T-helper 1 cell treated with Interleukin-12 subunit alpha and Interleukin-12 subunit beta and Interleukin-4 antibody, amounts not matched to agents 30 ng/mL and 1 ng/mL, for 36 hours (primary cell): ENCODE measurements at places on chromosomes 1 and 21. TPM values are rescaled to one million over a fixed set of nuclear protein-coding genes. Genes with fewer than 3 reads are reported as not detected.

Gene OPTC
- not detected in 2 replicates for total RNA-seq

Gene STUM
- total RNA-seq = not detected in 2 replicates

Gene SPATA21
- total RNA-seq = 0.12 TPM in 1 of 2 replicates, not detected in the other

Gene RXFP4
- total RNA-seq = not detected in 2 replicates

Gene PAQR6
- total RNA-seq = 5.7 and 8.3 TPM in 2 replicates

Gene FAAH
- 3.6 and 4.1 TPM in 2 replicates for total RNA-seq

Gene HSD3B1
- total RNA-seq = not detected in 2 replicates

Gene TMEM201
- 17.4 and 19.1 TPM in 2 replicates for total RNA-seq

Gene DIO1
- total RNA-seq = not detected in 2 replicates

Gene TNFRSF4
- 406 and 418 TPM in 2 replicates for total RNA-seq

Gene CFHR5
- total RNA-seq = not detected in 2 replicates

Gene SLFNL1
- 0.20 and 0.34 TPM in 2 replicates for total RNA-seq

Gene C1orf94
- total RNA-seq = not detected in 2 replicates
